ENCODE measurements at places on chromosomes 2 and 18.

- no peak for DNase-seq
Measured at GRCh38 chr18:10946058-10946457, 203.3 kb downstream of the PIEZO2 start.

- peak; percentile 69 for DNase-seq
Measured at GRCh38 chr18:9434122-9434701, 41.1 kb upstream of the RALBP1 start.

- DNase-seq = no peak
Measured at GRCh38 chr2:220275454-220275853, 648.0 kb downstream of the SLC4A3 start.

GRCh38 chr18:33350256-33350655 is 90.3 kb downstream of the CCDC178 start:
- DNase-seq = no peak

- no peak for DNase-seq
Measured at GRCh38 chr2:28055325-28055970, 164.9 kb downstream of the BABAM2 start.

DNA sequence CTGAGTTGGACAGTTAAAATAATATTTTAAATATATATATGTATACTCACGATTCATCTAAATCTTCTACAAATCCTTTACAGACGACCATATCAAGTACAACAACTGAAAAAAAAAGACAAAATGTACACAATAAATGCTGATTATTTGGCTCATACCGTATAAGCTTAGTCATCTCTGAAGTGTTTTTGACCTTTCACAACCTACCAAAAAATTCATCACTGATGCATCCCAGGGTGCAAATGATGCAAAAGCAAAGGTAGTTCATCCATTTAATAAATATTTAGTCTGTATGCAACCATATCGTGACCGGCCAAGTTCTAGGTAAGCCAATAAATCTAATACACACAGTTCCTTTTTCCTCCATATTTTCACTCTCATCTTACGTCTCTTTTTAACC is 1.1 kb downstream of the TMX3 start:
- no peak for DNase-seq

DNA sequence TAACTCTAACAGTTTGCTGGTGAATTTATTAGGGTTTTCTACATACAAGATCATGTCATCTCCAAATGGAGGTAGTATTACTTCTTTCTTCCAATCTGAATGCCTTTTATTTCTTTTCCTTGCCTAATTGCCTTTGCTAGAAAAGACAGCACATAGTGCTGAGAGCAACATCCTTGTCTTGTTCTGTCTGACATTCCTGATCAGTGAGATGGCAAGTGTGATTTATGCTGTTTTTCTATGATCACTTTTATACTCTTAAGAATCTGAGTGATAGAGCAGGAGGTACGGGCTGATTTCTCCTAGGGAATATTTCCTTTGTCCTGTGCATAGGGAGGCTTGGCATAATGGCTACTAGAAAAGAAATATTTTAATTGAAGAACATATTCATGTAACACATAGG is 17.3 kb downstream of the LYPD6B start:
- DNase-seq = no peak

GRCh38 chr2:181857483-181857882 is 34.0 kb upstream of the ITPRID2 start:
- no peak for DNase-seq

Data from right kidney (tissue), 9 donors.